Mammary microvascular endothelial cell (primary cell): ENCODE measurements at places on chromosomes 16 and 17. TPM values are rescaled to one million over a fixed set of nuclear protein-coding genes. Genes with fewer than 3 reads are reported as not detected.

AIPL1 gene
- total RNA-seq, result 0.67 TPM in 1 of 2 replicates, not detected in the other

GSG1L gene
- total RNA-seq, result not detected in 2 replicates

C16orf54 gene
- total RNA-seq, result not detected in 2 replicates

KLHL11 gene
- 13.9 and 16.4 TPM in 2 replicates for total RNA-seq

MMP2 gene
- total RNA-seq, result 22.5 and 23.8 TPM in 2 replicates

YBX2 gene
- not detected in 2 replicates for total RNA-seq

KRT36 gene
- total RNA-seq, result 0.27 TPM in 1 of 2 replicates, not detected in the other

CSH2 gene
- not detected in 2 replicates for total RNA-seq

CCL17 gene
- not detected in 2 replicates for total RNA-seq

ASGR2 gene
- total RNA-seq, result not detected in 2 replicates

RTN4RL1 gene
- total RNA-seq, result 0.10 TPM in 1 of 2 replicates, not detected in the other

IRX3 gene
- total RNA-seq, result 0.20 and 0.30 TPM in 2 replicates
